Retinal pigment epithelial cell (primary cell): ENCODE measurements at places on chromosomes 7 and 10.

- no peak for DNase-seq
Observed at GRCh38 chr7:129640400-129640799, 28.9 kb downstream of the NRF1 start.

DNA sequence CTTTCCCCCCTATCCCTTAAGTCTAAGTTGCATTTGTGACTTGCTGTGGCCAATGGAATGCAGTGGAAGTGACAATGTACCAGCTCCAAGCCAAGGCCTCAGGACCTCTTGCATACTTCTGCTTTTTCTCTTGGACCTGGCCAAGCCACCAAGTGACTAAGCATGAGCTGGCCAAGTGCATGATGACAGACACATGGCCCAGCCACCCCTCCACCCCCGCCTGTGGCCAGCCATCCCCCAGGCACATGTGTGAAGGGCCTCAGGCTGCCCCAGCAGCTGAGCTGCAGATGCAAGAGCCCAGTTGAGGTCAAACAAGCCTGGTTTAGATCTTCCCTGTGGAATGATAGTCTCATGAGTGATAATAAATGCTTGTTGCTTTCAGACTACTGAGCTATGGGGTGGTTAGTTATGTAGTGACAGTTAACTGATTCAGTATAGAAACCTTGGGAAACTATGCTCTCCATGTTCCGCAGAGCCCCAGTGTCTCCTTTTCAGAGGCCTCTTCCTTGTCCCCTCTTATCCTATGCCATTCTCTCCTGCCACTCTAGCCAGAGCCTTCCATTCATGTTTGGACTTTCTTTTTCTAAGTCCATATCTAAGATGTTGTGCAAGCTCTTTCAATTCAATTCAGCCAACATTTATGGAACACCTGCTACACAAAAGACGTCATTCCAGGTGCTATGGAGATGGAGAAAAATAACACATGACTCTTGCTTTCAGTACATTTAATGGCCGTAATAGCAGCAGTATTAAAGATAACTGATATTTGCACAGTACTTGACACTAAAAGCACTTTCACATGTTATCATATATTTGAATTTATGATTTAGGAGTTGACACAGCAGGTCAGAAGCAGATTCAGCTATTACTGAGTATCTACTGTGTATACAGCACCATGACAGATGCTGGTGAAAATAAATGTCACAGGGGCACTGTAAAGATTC, 55.5 kb upstream of the LOXL4 start:
- DNase-seq = peak; percentile 29

DNA sequence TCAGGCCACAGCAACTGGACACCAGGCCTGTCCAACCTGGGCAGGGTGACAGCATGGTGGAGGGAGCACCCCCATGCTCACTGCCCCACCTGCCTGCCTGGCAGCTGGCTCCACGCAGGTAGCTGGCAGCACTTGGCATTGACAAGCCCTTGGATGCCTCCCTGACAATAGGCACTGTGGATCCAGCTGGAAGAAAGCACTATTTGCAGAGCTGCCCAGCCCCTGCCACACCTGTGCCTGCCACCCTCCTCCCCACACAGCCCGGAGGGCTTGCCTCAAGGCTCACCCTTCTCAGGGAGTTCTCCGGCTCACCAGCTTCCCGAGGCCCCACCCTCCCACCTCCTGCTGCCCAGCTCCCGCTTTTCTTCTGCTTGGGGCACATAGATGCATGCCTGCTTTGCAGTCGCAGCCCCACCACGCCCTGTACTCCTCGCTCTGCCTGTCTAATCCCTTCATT, 160.1 kb downstream of the NEURL1 start:
- DNase-seq = no peak

DNA sequence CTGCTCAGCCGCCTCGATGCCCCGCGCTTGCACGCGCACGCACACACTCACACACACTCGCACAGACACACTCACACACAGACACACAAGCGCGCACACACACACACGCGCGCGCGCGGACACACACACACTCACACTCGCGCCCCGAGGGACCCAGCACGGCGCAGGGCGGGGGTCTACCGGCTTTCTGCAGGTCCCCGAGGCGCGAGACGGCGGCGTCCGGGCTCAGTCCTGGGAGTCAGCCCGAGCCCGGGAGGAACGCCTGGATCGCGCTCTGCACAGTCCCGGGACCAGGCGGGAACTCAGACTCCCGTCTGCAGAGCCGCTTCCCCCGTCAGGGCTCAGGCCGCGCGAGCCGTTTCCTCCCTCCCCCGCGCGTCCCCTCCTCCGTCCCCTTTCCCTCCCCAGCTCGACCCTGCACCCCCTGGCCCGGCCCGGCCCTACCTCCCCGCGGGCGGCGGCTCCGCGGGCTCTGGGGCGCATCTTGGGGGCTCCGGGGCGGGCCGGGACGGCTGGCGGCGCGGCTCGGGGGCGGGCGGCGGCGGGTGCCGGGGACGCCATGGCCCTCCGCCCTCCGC, 464 bp downstream of the DENND2A start:
- DNase-seq = no peak

- no peak for DNase-seq
Observed at GRCh38 chr7:121985476-121986030, 112.6 kb downstream of the PTPRZ1 start.

DNA sequence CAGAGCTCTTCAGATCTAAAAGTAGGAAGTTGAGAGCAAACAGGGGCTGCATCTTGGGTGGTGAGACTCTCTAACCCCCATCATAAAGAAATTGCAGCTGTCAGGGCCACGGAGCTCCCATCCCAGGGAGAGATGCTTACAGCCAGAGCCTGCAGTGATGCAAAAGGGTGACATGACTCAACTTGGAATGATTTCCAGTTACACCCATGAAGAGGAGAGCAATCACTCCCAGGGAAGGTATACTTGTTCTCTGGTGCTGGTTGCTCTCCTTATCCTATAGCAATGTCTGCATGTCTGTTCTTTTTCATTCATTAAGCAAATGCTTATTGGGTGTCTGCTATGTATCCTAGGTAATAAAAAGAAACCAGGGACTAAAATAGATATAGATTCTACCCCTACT, 228.0 kb downstream of the RAB11FIP2 start:
- no peak for DNase-seq

DNA sequence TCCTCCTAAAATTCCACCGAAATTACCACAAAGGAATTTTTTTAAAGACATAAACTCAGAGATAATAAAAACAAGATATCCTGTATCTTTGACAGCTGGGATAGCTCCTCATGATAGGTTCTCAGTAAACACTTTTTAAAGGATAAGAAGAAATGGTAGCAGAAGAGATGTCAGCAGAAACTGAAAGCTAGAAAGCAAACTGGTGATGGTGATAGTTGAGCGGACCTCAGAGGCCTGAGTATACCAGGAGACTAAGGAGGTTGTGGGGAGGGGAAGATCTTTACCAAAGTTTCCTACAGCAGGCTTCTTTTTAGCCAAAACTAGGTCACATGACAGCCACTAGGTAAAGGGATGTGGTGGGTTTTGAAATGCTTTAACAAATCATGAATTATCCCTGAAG, 22.5 kb downstream of the PCGF5 start:
- no peak for DNase-seq

- DNase-seq = peak; percentile 58
Observed at GRCh38 chr7:27346531-27347275, 104.1 kb downstream of the EVX1 start.

GRCh38 chr7:95324431-95324830, at the start of gene PON1:
PON1 (minus strand) TSS chr7:95324532; CDS start chr7:95324475, 57 bp downstream.
- no peak for DNase-seq

DNA sequence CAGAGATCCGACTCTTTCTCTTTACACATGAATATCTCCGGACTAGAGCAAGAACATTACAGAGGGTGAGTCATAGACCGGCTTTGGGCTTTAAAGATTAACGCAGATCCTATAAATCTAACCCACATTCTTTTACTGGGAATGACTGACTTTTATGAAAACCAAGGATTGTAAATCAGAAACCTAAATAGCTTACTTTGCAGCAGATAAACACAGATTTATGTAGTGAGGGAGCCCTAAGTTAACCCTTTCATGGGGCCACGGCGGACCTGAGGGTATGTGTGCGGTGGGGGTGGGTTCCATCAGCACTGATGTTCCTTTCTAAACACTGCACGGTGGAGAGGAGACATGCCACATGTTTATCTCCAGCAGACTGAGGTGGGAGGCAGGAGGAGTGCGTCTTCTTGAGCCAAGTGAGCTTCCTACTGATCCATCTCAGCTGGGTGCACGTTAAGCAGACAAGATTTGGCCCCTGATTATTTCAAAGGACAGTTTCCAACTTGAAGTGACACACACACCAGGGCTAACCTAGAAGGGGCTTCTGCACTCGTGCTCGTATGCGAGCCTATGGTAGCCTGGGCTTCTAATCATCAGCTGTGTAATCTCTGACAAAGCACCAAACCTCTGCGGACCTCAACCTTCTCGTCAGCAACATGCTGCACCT, 127.6 kb downstream of the WDR11 start:
- peak; percentile 71 for DNase-seq

- no peak for DNase-seq
Observed at GRCh38 chr7:15856311-15856710, 169.8 kb upstream of the MEOX2 start.

- peak; percentile 69 for DNase-seq
Observed at GRCh38 chr7:117019786-117020590, 66.7 kb downstream of the ST7 start.

GRCh38 chr7:81503771-81504170, 266.1 kb downstream of the HGF start:
- DNase-seq = no peak

DNA sequence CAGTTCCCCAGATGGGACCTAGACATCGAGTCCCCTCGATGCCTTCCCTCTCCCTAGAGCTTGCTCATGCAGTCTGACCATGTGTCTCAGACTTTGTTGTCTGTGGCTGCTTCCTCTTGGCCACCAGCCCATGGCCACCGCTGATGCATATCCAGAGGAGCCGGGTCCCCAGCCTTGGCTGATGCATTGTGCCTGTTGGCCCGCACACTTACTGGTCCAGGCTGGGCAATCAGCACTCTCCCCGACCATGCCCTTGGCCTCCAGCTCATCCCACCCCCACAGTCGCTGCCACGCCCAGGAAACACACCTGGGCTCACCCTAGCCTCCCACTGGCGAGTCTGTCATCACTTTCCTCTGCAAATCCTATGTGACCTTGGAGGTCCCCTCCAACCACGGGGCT, 10.1 kb downstream of the NPC1L1 start:
- DNase-seq = no peak

DNA sequence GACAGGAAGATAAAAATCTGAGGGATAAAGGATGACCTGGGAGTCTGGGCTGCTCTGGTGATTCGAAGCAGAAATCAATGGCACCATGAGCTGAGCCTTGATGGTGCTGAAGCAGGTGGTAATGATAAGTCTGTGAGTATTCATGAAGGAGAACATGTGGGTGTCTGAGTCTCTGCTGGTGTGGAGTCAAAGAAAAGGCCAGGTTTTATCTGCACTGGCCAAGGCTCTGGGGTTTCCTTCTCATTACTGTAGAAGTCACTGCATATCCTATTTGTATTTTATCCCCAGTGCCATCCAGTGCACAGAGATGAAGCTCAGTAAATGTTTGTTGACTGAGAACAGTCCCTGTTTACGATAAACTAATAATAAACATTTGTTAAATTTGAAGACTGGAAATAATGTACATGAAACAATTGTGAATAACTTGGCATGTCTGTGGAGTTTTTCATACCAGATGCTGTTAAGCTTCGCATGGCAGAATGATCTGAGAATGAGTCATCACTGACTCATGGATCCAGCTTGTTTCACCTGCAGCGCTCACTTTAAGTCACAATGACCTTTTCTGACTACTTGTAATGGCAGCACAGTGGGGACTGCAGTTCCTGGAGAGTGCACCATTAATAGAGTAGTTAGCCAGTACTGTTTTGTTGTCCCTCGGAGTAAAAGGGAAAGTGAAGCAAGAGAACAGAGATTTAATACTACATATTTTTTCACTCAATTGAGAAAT, 538.5 kb downstream of the HTR7 start:
- peak; percentile 90 for DNase-seq

DNA sequence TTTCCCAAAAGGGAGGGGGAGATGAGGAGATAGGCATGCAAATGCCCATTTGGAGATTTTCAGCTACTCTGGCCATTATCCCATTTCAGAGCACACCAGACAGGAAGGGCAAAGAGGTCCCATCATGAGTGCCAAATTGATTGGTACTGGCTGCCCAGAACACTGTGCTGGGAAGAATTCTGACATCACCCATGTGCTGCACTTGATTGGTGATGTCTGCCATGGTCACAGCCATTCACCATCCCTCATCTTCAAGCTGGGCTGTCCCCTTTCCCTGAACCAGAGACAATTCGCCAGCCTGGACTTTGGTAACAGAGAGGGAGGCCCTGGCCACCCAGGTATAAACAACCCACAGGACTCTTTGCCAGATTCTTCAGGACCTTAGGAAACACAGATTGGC, 23.2 kb upstream of the RADIL start:
- DNase-seq = no peak

GRCh38 chr10:48309711-48310226, 3.3 kb downstream of the MAPK8 start:
- peak; percentile 31 for DNase-seq

DNA sequence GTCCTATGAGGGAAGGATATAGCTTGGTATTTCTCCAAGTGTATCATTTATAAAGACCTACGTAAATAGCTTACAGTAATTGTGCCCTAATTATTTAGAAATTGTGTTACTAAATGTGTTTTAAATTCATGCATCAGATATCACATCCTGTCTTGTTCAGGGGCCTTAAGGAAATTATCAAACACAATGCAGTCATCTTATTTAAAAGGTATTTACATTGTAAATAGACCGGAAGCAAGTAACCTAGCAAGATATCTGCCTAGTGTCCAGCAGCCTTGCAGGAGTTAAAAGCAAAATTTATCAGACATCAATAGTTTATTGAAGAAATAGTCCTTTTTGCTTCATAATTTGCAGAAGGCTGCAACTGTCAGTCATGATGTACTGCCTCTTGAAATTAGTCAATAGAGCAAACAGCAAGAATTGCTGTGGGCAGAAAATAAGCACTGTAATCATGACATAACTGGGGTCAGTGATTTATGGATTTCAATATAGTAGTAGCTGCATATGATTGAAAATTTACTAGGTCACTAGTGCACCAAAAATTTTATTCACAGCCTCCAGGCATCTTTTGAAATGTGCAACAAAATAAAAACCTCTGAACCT, 23.1 kb downstream of the GLRX3 start:
- DNase-seq = no peak

- DNase-seq = no peak
Observed at GRCh38 chr7:42070068-42070467, 166.9 kb downstream of the GLI3 start.
